Suppressor macrophage treated with lipopolysaccharide for 4 hours (primary cell): ENCODE measurements at places on chromosomes 4 and X.

DNA sequence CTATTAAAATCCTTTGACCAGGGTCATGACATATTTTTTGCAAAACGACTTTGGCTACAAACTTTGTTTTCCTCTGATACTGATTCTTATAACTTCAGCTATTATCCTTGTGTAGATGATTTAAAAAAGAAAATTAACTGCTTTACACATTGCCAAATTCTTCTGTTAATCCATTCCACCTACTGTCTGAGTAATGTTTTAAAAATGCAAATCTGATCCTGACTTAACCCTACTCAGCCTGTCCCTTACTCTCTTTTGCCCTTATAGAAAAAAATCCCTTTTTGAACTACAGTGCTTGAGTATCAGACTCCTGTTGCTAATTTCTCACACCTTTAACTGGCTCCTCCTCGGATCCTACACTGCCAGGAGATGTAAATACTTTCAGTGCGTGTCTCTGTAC lies 723.1 kb downstream of the ADGRL3 start:
- no peak for DNase-seq

DNA sequence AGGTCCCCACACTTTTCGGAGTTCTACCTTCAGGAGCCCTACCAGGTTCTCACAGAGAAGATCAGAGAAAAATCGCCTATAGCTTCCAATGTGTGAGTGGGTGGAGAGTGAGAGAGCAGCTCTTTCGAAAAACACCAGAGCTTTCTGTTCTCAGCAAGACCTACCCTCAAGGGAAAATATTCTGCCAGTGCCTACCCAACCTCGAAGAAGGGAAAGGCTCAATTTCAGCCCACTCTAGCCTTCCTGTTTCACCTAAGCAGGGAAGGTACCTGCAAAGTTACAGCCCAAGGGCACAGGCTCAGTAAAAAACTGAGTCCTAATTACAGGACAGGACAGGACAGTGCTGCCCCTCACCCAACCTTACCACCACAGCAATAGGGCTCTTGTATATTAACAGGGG lies 104.0 kb upstream of the WDR17 start:
- no peak for DNase-seq

- no peak for DNase-seq
These were observed 30.2 kb upstream of the LGI2 start for GRCh38 chr4:25060963-25061340.

DNA sequence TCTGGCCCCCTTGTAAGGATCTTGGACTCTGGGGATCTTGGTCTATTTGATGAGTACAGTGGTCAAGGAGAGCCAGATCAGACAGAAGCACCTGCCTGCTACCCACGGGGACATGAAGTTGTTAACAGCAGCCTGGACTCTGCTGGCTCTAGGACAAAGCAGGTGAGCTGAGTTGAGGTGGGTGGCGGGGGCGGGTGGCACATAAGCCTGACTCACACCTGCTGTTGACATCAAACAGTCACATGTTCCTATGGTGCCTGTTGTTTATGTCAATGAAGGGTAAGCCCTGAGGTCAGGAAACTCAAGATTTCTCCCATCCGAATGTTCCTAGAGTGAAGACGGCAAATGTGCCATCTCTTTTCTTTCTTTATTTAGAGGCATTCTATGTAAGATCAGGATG lies 50.1 kb upstream of the CLNK start:
- no peak for DNase-seq
